ENCODE measurements at places on chromosomes 3 and 15. TPM values are rescaled to one million over a fixed set of nuclear protein-coding genes. Genes with fewer than 3 reads are reported as not detected.

DNA sequence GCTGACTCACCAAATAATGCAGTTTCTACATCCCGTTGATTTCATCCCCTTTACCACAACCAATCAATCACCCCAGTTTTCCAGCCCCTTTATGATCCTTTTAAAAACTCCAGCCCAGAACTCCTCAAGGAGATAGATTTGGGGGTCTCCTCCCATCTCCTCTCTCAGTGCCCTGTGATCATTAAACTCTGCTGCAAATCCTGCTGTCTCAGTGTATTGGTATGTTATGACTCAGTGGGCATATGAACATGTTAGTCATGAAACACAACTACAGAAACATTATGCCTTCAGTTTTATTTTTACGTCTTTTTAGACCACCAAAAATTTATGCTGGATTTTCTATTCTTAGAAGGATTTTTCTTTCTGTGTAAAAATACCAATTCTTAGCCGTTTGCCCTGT, 213.7 kb downstream of the DIPK2A start:
- DNase-seq = no peak

- DNase-seq = no peak
Measured at GRCh38 chr15:83612898-83613635, 40.9 kb upstream of the ADAMTSL3 start.

The SCAMP5 gene
- total RNA-seq = 4.5 TPM

GRCh38 chr15:90559119-90559518, 29.4 kb downstream of the CRTC3 start:
- no peak for DNase-seq

The IQGAP1 gene
- total RNA-seq = 79.2 TPM

DNA sequence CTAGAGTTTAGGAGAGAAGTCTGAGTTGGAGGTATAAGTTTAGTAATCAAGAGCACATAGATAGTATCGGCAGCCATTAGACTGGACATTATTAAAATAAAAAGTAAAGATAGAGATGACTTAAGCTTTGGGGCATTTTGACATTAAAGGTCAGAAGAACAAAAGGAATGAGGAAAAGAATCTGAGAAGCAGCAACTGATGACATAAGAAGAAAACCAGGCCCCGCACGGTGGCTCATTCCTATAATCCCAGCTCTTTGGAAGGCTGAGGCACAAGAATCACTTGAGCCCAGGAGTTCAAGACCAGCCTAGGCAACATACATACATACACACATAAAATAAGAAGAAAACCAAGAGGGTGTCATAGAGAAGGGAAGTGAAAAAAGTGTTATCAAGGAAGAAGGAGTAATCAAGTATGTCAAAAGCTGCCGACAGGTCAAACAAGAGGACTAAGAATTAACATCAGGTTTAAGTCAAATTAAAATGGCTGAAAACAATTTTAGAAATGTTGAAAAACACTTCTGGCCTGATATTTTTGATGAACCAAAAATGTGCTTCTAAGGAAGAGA, 38.9 kb downstream of the ACAP2 start:
- DNase-seq = no peak

- no peak for DNase-seq
Measured at GRCh38 chr3:31575448-31575847, 42.7 kb downstream of the STT3B start.

DNA sequence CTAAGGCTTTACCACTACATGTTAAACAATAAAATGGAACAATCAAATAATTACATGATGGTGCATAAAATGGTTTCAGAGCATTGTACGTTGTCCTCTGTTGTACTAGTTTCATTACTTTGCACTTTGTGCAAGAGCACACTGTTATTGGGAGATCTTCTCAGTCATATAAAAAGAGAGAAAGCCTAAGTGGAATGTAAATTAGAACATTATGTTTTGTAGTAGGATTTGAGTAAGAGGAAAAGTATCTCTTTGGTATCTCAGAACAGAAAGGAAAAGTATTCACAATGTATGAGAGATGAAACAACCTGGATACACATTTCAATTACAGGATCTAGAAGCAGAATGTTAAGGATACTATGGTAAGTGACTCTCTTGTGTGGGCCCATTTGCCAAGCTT, 26.9 kb upstream of the PLSCR2 start:
- no peak for DNase-seq

DNA sequence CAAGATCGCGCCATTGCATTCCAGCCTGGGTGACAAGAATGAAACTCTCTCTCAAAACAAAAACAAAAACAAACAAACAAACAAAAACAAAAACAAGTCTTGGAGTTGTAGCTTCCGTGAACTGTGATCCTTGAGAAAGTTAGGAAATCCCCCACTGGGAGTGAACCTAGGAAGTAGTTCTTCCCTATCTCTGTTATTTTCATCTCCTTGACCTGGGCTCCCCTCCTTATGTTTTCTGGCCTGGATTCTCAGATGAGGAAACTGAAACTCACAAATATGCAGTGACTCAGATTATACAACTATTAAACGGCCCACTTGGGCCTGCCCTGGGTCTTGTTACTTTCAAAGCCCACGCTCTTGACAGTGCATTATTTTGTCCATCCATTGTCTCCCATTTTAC, 29.7 kb downstream of the SAXO2 start:
- DNase-seq = no peak

DNA sequence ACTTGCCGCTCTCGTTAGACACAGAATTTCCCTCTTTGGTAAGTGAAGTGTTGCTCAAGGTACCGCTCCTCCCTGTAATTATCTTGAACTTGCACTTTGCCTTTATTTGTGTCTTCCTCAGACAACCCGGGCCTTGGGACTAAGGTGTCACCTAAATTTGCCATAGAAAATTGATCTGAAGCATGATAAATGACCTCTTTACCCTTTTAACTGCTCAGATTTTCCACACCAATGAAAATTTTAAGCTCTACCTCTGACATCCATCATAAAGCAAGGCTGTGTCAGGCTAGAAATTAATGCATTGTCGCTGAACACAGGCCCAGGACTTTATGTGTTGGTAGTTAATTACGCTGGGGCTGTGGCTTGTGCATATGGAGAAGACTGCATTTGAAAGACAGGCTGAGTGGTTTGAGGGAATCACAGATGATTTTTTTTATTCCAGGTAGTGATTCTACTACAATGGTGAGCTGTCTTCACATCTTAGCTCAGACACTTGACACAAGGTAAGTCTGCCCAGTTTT, 199.6 kb upstream of the CHRM5 start:
- DNase-seq = no peak

DNA sequence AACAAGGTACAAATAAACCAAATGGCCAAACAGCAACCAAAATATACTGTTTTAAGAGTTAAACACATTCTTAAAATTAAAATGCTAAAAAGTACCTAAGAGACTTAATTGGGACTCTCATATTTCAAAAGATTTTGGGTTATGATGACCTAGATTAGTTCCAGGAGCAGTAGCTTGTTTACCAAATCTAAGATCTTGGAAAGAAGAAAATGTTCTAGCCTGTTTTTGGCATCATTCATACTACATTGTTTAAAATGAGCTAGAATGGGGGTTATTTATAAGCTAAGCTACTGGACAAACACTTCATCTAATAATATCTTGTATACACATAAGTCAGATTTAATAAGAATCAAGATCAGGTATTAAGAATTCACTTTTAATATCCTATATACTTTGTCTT, 22.8 kb downstream of the ATOSA start:
- no peak for DNase-seq

The SH2D7 gene
- not detected for total RNA-seq

DNA sequence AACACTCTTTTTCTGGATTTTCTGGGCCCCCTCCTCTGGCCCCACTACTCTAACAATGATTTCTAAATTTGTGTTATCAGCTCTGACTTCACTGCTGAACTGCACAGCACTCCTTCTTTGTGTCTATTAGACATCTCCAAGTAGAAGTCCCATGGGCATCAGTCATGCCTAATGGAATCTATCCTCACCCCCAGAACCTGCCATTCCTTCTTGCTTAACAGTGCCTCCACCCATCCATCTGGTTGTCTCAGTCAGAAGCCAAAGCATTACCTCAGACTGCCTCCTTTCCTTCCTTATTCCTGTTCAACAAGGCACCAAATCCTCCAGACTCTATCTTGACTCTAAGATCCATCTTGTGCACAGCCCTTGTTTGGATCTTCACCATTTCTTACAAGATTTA, 36.2 kb downstream of the SSR3 start:
- DNase-seq = no peak

- no peak for DNase-seq
Measured at GRCh38 chr3:46359733-46360493, 6.0 kb downstream of the CCR2 start.

DNA sequence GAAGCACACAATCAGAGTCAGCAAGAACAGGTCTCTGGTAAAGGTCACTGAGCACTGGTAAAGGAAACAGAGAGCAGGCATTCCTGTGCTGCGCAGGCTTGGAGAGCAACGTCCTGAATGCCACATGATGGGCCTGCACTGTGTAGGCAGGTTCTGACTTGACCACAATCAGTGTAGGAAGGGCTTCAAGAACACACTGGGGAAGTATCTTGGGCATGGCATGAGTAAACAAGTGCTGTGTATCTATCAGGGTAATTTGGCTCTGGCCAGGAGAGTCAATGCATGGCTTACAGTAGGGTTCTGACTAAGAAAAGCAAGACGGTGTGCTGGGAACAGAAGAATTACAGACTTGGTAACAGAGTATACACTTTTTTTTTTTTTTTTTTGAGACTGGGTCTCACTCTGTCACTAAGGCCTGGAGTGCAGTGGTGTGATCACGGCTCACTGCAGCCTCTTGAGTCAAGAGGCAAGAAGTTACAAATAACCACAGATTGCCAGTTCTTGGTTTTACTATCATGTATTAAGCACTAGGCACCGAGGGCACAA, 30.6 kb downstream of the TBC1D2B start:
- no peak for DNase-seq

The ANKRD34C gene
- not detected for total RNA-seq

The GOLGA8S gene
- total RNA-seq = 0.16 TPM

DNA sequence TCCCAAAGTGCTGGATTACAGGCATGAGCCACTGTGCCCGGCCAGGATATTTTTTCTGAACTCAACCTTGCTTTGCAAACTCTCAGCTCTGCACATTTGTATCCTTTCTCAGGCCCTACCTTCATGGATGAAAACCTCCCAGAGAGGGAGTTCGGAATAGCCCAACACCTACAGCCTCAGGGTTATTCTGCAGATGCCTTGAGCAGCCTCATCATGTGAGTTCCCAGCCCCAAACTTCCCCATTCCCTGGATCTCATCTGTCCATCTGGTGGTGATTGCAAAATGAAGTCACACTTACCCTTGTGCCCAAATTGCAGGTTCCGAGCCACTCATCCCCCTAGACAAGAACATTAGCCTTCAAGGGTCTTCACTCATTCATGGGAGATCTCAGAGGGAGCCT, 39.9 kb upstream of the KLHL25 start:
- DNase-seq = no peak

- peak; percentile 58 for DNase-seq
Measured at GRCh38 chr3:58013973-58014649, 5.9 kb downstream of the FLNB start.

GRCh38 chr3:10983219-10983916, 9.2 kb upstream of the SLC6A1 start:
- no peak for DNase-seq

GRCh38 chr3:98733812-98734281, 29.3 kb upstream of the ST3GAL6 start:
- DNase-seq = no peak

GRCh38 chr3:186097663-186098451, 11.0 kb downstream of the ETV5 start:
- peak; percentile 76 for DNase-seq

GRCh38 chr3:160676547-160677303, at the start of gene ARL14:
Gene ARL14, plus strand, starts transcription at chr3:160677160. Its CDS starts 187 bp downstream, at chr3:160677347.
- no peak for DNase-seq

DNA sequence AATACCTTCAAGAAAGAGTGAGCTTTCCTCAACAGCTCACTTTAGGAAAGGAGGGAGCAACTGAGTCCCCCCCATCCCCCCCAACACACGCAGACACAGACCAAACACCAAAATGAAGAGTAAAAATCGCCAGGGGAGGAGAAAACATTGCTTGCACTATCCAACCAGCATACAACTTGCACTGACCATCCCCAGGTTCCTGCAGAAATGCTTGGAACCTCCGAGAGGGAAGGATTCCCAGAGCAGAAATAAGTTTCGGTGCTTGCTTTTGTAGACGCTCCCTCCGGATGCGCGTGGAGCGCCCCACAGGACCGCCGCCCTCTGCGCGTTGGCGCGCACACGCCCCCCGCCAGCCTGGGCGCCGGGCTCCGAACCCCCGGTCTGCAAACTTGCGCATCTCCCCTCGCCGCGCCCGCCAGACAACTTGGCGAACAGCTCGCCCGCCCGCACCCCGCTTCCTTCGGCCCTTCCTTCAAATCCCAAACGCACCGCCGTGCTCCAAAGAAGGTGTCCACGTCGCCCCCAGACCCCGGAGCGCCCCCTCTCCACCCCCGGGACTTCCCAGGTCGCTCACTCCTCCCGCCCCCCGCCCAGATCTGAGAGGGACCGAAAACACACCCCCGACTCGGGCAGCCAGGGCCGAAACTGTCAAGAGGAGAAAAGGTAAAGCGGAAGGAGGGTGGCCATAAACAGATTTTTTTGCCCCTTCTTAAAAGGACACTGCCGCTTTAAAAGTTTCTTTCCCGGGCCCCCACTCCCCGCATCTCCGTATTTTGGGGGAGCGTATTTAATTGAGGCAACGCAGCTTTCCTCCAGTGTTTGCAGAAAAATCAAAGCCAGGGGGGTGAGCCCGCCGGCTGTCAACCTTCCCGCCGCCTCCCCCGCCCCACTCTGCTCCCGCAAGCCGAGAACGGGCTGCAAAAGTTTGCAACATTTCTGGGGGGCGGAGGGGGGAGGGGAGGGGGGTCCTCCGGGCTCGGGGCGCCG, 859 bp downstream of the RORA start:
- no peak for DNase-seq

GRCh38 chr15:98433856-98434255, 214.5 kb upstream of the IGF1R start:
- DNase-seq = no peak

GRCh38 chr3:104547031-104547430, 819.7 kb upstream of the ALCAM start:
- DNase-seq = no peak

GRCh38 chr3:12423918-12424630, 60.2 kb upstream of the TSEN2 start:
- peak; percentile 36 for DNase-seq

The SIDT1 gene
- 0.79 TPM for total RNA-seq

The SPTSSB gene
- total RNA-seq = 0.39 TPM

The ZNF501 gene
- 5.0 TPM for total RNA-seq

The PLCB2 gene
- 8.4 TPM for total RNA-seq
